ENCODE measurements at places on chromosomes 4 and X. TPM values are rescaled to one million over a fixed set of nuclear protein-coding genes. Genes with fewer than 3 reads are reported as not detected.

- no peak overlapping the region for H3K4me3 ChIP-seq
- H3K4me1 ChIP-seq: peaks cover 21% of the 10 kb centered on the region
- no peaks in the 10 kb centered on the region for H3K27me3 ChIP-seq
Observed at GRCh38 chr4:123452616-123453015, 56.0 kb downstream of the SPRY1 start.

DNA sequence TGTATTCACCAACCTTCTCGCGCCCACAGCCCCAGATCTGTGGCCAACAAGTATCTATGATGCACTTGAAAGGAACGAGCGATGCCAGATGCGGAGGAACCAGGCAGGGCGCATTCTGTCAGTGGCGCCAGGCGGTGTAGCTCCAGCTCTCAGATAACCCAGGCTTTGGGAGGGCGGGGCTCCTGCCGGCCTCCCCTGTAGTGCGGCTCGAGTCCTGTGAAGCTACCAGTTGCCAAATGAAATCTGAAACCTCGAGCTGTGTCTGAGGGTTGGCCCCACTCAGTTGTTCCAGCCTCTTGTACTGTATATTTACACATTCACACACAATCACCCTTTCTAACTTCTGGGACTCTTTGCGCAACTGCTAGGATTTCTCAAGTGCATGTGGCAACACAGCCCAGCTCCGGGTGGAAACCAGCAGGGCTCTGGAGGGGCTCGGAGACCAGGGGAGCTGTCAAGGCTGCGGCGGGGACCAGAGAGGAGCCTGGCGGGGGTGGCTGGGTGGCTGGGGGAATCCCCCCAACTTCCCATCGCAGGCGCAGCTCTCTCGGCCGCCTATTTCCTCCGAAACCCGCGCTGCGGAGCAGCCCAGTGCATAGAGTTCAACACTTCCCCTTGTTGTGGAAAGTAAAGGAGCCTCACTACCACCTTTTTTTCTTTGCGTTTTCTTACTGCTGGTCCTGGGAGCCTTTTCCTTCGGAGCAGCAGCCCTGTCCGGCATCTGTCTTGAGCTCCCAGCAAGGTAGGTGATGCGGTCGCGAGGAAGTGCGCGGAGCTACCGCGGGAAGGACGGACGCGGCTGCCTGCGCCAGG lies at the start of gene ARHGAP24:
Gene ARHGAP24, plus strand, starts transcription at position 333 of the 813 bp plus-strand sequence.
- DNase-seq: peak; percentile 96
- H3K27ac ChIP-seq: peak within 1 kb of the TSS; percentile 65
- peak within 1 kb of the TSS; percentile 75 for H3K4me3 ChIP-seq
- no peaks in the 10 kb centered on the region for H3K36me3 ChIP-seq
- no peaks in the 10 kb centered on the region for H3K27me3 ChIP-seq

Gene KLHL4
- total RNA-seq: 19.8 TPM

DNA sequence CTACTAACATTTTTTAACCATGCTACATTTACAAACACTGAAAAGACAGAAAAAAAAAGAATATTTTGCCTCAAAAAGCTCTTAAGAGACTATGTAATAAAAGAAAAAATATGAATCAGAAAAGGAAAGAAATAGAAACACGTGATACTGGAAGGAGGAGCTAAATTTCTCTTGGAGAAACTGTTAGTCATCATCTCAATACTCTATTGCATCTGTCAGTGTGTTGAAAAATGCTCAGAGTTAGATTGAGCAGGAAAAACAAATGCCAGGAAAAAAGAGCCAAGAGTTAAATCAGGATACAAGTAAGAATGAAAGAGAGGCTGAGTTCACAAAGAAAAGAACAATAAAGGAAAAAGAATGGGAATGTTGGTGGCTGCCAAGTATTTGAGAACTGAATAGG lies 2.6 kb downstream of the RAB28 start:
- peak; percentile 54 for DNase-seq
- H3K27ac ChIP-seq: peak overlapping the region; percentile 49
- H3K4me3 ChIP-seq: no peak overlapping the region
- H3K36me3 ChIP-seq: no peaks in the 10 kb centered on the region
- H3K27me3 ChIP-seq: no peaks in the 10 kb centered on the region
- peaks cover 14% of the 10 kb centered on the region for H3K4me1 ChIP-seq

Gene PSAPL1
- not detected for total RNA-seq

Gene GLRA2
- not detected for total RNA-seq

DNA sequence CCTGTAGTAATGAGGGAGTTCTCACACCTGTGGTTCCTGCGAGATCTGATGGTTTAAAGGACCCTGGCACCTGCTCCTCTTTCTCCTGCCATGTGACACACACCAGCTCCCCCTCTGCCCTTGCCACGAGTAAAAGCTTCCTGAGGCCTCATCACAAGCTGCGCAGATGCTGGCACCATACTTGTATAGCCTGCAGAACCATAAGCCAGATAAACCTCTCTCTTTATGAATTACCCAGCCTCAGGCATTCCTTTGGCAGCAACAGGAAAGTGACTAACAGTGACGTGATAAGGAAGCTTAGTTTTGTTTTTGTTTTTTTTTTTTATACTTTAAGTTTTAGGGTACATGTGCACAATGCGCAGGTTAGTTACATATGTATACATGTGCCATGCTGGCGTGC lies 130.9 kb downstream of the AFAP1 start:
- no peaks in the 10 kb centered on the region for H3K27me3 ChIP-seq
- H3K4me3 ChIP-seq: no peak overlapping the region
- peak overlapping the region; percentile 49 for H3K27ac ChIP-seq
- peaks cover 50% of the 10 kb centered on the region for H3K4me1 ChIP-seq
- peak; percentile 84 for DNase-seq
- H3K36me3 ChIP-seq: peaks cover 57% of the 10 kb centered on the region

Gene FGFBP2
- not detected for total RNA-seq

DNA sequence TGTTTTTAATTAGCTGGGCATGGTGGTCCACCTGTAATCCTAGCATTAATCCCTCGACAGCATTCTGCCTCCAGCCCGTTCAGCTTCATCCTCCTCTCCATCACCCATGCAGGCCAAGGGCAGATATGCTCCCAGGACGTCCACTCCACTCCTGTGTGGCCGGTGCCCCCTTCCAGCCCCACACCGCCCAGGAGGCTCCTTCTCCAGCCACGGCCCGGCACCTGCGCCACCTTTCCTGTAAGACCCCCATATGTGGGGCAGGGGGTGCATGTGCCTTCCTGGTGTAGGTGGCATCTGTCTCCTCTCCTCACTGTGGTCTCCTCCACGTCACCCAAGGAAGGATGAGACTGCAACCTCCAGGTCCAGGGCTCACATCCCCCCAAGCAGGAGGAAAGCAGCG lies 57.0 kb upstream of the MXD4 start:
- no peaks in the 10 kb centered on the region for H3K27me3 ChIP-seq
- DNase-seq: no peak
- no peak overlapping the region for H3K27ac ChIP-seq
- H3K4me1 ChIP-seq: no peaks in the 10 kb centered on the region
- H3K4me3 ChIP-seq: no peak overlapping the region

Gene GPRASP1
- 2.7 TPM for total RNA-seq

GRCh38 chr4:129218360-129218759 lies 122.4 kb downstream of the C4orf33 start:
- peak overlapping the region; percentile 34 for H3K27ac ChIP-seq
- no peak for DNase-seq

Gene TKTL2
- total RNA-seq: not detected

Gene FATE1
- total RNA-seq: not detected

DNA sequence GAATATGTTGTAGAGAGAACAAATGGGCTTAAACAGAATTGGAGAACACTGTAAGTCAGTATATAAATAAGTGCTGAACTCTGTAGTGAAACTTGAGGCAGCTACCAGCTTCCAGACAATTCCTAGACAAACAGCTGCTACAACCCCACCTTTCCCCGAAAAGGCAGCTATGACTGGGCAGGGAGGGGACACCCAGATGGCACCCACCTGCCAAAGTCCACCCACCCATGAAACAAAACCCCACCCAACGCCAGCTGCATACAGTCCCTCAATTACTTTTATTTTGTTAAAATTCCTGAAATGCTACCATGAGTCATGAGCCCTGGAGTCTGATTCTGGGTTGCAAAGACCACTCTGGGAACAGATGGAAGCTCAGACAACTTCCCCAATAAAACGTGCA lies 24.4 kb downstream of the RELL1 start:
- H3K36me3 ChIP-seq: no peaks in the 10 kb centered on the region
- H3K4me1 ChIP-seq: peaks cover 37% of the 10 kb centered on the region
- peak; percentile 70 for DNase-seq
- no peak overlapping the region for H3K27ac ChIP-seq
